M059J (cell line): ENCODE measurements at places on chromosomes 1 and 21.

GRCh38 chr1:1058921-1059493, 15.1 kb downstream of the RNF223 start:
- peak; percentile 57 for DNase-seq

DNA sequence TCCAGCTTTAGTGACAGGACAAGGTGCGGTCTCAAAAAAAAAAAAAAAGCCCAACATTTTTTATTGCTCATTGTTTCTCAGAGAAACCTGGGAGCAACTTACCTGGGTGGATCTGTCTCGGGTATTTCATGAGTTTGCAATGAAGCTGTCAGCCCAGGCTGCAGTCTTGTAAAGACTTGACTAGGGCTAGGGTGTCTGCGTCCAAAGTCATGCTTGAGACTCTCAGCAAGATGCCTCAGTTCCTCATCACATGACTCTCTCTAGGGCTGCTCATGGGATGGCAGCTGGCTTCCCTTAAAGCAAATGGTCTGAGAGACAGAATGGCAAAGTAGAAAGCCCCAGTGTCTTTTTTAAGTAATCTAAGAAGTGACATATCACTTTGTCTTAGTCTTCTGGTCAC, 8.1 kb downstream of the GABPA start:
- no peak for DNase-seq

- DNase-seq = no peak
Observed at GRCh38 chr1:195096051-195096521, 1512.2 kb downstream of the KCNT2 start.

DNA sequence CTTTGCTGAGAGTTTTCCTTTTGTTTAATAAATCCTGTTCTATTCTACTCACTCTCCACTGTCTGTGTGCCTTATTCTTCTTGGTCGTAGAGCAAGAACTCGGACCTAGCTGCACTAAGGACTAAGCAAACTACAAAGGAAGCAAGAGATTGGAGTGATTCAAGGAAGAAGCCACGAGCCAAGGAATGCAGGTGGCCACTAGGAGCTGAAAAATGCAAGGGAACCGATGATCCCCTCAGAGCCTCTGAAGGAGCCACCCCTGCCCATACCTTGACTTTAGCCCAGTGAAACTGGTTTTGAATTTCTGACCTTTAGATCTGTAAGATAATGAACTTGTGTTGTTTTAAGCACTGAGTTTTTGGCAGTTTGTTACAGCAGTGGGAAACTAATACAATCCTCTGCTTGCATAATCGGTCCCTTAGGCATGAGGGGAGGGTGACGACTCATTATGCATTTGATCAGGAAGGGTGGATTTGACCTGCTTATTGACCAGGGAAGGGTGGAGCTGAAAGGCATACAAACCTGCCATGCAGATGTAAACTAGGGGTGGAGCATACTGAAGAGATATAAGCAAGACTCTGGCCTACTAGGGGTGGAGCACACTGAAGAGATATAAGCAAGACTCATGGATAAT, 6.2 kb upstream of the CA6 start:
- DNase-seq = peak; percentile 53

DNA sequence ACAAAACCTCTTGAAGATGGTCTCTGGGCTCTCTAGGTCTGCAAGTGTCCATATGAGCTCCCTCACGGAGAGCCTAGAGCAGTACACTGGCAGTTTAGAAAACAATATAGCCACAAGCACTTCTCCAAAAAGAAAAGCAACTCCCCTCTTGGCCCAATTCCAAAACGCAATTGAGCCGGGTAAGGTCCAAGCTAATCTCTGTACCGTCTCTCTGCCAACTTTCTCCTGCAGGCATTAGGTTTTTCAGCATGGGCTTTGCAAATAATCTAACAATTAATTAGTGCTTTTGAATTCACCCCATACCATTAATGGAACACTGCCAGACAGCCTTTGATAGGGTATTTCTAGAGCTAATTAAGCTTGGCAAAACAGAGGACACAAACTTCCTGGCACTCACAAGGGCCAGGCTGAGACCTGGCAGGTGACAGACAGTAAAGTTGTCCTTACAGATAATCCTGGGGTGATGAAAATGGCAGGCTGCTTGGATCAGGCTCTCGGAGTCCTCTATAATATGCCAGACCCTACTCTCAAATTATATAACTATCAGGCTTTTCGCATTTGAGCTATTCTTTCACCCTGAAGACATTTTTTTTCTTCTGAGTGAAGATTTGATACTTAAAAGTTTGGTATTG, 39.8 kb downstream of the TGFBR3 start:
- DNase-seq = peak; percentile 84

DNA sequence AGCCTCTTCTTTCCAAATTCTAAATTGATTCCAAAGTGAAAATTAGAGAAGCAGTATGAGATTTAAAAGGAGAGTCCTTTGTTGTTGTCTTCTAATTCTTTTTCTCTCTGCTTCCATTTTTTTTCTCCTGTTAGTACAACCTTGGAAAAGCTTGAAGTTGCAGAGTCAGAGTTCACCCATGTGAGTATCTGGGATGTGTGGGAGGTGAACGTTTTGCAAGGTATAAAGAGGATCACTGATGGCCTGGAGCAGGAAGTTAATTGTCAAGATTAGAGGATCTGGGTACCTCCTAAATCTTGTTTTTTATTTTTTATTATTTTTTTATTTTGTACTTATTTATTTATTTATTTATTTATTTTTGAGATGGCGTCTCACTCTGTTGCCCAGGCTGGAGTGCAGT, 7.7 kb upstream of the PSMD4 start:
- no peak for DNase-seq

DNA sequence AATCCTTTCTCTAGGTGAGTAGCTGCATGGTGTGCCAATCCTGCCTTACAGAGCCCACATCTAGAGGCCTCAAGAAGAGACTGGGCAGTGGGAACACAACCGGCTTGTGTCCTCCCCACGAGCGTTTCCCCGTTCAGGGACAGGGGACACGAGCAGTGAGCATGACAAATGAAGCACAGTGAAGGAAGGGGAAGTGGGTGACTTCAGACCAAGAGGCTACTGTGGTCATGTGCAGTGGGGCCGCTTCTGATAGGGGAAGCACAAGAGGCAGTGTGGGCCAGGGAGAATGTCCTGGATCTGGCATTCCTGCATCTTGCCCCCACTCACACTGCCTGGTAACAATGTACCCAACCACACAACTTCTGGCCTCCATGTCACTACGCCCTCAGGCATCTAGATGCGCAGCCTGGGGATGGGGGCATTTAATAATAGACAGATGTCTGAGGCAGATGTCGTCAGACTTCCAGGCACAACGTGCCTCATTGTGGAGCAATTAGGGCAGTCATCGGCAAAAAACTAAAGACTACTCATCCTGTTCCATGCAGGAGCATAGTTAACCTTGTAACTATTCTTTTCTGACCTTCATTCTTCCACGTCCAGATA, 155.6 kb upstream of the NBPF11 start:
- no peak for DNase-seq

DNA sequence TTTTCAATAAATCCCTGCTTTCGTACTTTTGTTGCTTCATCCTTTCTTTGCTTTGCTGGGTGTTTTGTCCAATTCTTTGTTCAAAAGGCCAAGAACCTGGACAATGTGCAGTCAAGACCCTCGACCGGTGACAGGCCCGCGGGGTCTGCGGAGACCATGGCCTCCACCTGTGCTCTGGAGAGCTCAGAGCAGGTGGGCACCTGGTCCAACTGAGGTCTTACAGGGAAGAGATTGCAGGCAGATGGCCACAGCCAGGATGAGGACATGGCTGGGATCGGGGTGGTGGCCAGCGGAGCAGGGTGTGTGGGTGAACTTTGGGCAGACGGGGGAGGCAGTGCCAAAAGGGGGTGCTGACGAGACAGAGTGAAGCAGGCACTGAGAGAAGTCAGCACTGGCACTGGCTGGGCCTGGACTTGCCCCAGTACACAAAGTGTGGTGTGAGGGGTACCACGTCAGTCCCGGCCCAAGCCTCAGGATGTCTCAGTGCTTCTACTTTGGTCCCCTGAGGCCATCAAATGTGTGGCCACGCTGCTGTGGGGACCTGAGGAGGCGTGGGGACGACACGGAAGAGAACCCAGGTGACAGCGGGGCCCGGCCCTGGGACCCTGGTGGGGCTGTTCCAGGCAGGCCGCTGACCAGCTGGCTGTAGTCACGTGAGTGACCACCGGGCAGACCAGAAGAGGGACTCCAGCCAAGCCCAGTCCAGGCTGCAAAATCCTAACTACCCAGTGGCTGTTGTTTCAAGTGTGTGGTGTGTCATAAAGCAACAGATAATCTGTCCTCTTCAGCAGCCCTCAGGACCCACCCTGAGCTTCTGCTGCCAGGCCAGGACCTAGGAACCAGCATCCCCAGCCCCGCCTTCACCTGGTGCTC, 10.4 kb upstream of the CCDC27 start:
- DNase-seq = no peak

DNA sequence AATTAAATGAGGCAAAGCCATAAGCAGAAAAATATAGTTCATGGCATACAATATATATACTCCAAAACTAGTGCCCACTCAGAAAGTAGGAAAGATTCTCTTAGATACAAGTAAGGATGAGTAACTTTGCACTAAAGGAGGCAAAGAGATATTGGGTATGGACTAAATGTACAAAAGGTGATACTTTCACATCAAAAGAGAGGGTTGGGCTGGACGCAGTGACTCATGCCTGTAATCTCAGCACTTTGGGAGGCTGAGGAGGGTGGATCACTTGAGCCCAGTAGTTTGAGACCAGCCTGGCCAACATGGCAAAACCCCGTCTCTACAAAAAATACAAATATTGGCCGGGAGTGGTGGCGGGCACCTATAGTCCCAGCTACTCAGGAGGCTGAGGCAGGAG, 6.7 kb downstream of the KYAT3 start:
- peak; percentile 55 for DNase-seq

DNA sequence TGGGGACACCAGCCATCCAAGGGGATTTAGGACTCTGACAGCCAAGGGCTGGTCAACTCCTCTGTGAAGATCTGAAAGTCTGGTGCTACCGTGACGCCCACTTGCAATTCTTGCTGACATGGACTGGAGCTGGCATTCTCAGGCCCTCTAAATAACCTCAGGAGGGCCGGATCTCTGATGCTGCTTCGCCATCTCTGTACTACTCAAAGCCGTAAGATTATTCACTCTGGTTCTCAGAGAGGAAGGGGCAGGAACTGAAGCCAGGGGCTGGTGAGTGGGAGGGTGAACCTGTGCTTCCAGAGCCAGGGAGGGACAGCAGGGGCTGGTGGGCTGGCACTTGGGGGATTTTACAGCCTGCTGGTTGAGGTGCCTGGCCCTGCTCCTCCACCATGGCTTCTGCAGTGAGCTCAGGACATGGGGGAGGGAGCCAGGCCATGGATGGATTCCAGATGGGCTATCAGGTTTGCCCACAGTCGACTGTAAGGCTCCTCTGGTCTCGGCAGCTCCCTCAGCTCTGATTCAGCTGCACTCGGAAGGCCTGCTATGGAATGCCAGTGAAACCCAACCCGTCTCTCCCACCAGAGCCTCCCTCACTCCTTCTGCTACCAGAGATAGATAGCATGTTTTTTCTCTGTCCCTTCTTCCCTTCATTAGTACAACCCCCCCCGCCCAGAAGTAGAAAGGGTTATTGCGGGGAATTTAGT, 84.5 kb downstream of the PLXNA2 start:
- DNase-seq = peak; percentile 88

DNA sequence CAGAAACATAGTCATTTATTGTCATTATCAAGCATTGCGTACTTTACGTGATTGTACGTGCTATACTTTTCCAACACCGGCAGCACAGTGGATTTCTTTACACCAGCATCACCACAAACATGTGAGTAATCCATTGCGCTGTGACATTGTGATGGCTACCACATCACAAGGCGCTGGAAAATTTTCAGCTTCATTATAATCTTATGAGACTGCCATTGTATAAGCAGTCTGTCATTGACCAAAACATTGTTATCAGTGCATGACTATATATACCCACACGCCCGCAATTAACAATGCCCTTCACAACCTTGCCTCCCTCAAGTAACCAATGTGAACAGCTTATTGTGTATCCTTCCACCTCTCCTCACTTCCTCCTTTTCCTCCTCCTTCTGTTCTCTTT, 137.6 kb downstream of the ZZZ3 start:
- DNase-seq = no peak

GRCh38 chr21:31993826-31994825, 121.3 kb downstream of the HUNK start:
- DNase-seq = no peak

GRCh38 chr1:17805869-17806684, 50.9 kb downstream of the ACTL8 start:
- DNase-seq = no peak

- DNase-seq = no peak
Observed at GRCh38 chr1:246292571-246292970, 214.5 kb downstream of the SMYD3 start.

DNA sequence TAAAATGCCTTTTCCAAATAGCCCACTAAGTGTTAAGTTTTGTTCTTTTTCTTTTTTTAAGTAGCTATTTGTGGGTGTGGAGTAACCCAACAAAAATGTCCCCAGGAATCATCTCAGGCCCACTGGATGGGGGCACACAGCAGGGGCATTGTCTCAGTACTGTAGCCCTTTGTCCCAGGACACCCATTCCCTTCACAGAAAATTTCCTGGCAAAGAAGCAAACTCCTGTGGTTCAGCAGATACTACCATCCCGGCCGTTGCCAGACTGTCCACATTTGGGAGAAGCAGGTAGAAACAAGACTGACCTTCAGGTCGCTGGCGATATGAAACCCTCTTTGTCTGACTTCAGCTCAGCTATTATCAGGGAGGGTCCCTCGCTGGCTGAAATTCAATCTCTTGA, 23.7 kb upstream of the SRRM1 start:
- DNase-seq = no peak

- DNase-seq = no peak
Observed at GRCh38 chr1:42430286-42431135, 25.3 kb downstream of the ZMYND12 start.

GRCh38 chr1:207010726-207011125, 21.8 kb downstream of the C1orf116 start:
- DNase-seq = no peak

DNA sequence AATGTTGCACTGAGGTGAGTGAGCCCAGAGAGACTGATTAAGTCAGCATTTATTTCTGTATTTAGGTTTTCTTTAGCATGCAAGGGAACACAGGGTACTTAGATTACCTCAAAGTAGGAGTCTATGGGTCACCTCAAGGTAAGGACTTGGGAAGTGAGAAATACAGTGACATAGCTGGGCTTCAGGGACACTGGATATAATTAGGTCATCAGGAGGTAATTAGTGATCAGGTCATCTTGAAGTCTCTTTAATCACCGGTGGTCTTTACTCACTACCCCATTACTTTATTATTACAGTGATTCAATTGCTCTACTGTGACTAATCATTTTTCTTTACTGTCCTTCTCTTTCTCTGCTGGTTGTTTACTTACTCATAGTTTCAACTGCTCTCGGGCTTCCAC, 59.9 kb upstream of the KCNK1 start:
- DNase-seq = peak; percentile 10
